ENCODE measurements at places on chromosomes 1 and 21.
A peak's percentile ranks its signal among the peaks of the same experiment; 100 is the strongest.

DNA sequence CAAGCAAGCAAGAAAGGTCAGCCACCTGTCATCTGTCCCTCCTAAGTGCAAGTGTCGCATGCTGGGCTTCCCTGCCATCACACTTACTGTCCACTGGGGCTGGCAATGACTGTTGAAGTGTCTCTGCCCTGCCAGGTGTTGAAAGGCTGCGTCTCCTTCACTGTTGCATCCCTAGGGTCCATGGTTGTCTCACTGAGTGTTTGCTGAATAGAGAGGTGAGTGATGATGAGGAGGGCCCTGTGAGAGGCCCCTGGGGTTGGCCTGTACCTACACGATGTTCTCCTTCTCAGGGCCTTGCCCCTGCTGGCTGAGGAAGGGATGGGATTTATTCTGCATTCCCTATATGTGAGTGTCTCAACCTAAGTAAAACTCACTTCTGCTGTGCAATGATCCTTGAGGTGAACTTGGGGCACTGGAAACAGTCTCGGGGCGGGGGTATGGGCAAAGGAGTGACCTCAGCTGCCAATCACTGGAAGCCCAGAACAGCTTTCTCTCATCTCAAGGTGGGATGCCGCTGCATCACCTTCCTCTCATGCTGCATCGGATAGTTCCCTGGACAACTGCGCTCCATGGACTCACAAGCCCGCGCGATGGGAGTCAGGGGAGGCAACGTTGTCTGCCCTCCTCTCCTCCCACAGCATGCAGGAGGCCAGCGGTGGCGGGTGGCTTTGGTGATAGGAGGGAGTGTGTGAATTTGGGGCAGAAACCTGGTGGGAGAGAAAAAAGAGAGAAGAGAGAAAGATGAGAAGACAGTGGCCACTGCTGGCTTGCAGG lies 35.8 kb upstream of the SOX13 start:
- no peak for DNase-seq

GRCh38 chr1:10059342-10059718 lies 26.6 kb downstream of the UBE4B start:
- no peak for DNase-seq

DNA sequence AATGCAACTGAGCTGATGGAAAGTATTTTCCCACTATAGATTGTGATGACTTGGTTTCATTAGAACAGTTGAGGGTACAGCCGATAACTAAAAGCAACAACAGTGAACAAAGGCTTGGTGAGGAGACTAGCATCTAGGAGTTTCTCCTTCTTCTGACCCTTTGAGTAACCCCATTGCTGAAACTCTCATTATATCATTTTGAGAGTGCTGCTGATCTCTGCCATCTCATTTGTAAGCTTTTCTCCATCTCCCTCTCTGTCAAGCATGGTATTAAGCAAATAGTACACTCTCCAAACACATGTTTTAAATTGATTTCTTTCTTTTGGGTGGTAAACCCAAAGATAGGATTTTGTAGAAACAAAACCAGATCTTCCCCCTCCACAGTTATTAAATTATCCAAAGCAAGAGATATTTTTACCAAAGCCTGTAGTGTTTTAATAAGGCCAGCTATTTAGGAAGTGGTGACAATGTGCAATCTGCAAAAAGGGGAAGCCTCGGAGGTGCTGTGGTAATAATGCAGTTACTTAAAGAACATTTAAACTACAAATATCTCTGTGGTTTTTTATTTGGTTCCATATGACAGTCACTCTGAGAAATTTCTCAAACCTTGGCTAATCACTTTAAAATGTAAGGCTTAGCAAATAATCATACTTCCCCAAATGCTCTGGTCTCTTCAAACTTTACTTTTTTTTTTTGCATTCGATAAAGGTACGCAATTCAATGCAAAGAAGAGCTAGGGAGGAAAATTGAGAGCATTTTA lies 287.5 kb downstream of the HLX start:
- DNase-seq = no peak

DNA sequence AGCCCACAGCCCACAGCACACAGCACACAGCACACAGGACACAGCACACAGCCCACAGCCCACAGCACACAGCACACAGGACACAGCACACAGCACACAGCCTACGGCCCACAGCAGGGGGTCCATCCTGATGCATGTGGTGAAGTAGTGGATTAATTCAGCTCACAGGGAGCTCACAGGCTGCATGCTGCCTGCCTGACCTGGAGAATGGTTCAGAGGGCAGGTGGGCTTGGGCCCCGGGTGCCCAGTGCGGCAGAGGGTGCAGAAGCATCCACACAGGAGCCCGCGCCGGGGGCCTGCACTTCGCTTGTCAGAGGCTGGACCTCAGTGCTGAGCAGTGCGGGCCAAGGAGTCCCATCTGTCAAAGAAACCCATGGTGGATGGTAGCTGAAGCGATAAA lies 21.1 kb upstream of the AJAP1 start:
- DNase-seq = no peak

- no peak for DNase-seq
Observed at GRCh38 chr1:89739013-89739843, 81.6 kb upstream of the LRRC8D start.

GRCh38 chr1:211337430-211338223 lies 11.0 kb downstream of the TRAF5 start:
- DNase-seq = no peak

DNA sequence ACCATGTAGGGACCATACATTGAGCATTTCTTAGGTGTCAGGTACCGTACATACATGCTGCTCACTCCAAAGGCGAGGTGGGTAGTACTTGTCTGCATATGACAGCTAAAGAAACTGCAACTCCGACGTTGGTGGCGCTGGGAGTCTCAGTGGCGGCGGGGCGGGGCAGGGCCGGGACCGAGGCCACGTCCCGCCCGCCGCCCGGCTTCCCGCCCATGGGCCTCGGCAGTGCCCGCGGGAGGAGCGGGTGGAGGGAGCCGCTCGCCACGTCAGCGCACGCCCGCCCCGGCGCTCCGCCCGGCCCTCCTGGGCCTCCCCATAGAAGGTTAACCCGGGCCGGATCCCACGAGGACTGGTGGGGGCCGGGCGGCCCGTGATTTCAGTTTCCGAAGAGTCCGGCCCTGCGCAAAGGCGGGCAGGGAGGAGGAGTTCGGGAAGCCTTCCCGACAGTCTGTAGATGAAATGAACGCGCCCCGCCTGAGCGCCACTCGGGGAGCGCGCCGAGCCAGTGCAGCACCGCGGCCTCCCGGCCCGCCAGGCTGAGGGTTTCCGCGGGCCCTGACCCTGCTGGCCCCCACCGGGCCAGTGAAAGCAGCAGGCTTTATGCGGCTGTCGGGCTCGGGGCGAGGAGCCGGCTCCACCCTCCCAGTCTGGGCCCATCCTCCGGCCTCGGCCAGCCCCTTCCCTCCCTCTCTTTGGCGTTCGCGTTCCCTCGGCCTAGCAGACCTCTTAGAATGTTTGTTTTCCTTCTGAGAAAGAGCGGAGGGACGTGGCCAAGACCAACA lies 119.9 kb upstream of the JUN start:
- peak; percentile 29 for DNase-seq

DNA sequence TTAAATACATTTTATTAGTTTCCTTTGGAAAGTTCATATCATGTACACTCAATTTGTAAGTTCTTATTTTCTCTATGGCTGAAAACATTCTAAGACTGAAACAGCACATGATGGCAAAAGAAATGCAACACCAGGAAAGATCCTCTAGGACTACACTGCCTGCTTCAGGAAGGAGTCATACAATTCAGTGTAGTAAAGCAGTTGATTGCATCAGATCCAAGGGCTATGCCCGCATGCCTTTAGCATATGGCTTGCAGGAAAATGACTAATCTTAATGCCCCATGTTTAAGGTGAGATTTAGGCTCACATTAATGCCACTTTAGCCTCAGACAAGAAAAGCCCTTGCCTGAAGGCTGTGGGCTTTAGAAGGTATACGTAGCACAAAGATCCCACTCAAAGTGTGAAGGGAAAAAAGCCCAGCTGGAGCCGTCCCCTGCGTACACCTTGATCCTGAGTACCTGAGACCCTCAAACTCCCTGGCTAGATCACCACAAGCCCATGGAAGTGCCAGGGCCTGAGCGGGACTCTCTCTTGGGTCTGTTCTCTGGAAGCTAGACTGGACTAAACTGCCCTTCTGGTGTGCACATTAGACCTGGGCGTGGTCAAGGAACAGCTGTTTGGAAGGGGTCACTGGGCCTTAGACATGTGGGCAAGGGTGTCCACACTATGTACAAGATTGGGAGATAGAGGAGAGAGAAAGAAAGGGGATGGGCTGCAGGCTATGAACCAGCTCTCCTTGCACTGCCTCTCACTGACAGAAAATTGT lies 52.9 kb downstream of the ESRRG start:
- DNase-seq = no peak

DNA sequence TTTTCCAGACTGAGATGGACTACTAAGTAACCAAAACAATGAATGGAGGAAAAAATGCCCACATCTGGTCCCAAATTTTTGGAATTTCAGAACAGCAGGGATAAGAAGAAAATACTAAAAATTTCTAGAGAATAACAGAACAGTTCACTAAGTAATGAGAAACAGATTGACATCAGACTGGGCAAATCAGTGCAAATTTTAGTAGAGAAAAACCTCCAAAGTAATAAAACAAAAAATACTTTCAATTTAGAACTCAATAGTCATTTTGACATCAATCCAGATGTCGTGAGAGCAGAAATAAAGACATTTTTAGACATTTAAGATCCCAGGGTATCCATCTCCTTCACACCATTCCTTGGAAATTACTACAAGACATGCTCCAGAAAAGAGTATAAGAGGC lies 39.3 kb downstream of the CRP start:
- no peak for DNase-seq

DNA sequence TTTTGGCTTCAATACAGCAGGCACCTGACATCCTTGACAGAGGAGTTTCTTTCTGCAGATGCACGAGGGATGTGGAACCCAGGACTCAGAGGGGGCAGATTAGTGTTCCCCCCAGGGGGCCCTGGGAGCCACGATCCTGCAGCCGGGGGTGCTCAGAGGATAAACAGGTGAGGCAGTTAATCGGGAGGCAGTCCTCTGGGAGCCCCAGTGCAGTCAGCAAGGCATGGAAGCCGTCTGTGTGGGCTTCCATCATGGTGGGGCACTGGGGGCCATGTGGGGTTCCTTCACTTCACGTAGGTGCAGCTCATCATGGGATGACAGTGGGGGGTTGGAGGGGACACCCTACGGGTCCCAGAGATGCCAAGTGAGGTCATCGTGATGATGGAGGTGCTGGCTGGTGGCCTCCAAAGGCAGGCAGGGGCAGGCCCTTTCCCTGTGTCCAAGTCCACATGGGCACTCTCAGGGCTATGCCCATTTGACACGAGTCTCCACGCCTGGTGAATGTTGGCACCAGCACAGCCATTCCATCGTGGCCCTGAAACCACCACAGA lies 59.3 kb upstream of the ABCG1 start:
- no peak for DNase-seq

DNA sequence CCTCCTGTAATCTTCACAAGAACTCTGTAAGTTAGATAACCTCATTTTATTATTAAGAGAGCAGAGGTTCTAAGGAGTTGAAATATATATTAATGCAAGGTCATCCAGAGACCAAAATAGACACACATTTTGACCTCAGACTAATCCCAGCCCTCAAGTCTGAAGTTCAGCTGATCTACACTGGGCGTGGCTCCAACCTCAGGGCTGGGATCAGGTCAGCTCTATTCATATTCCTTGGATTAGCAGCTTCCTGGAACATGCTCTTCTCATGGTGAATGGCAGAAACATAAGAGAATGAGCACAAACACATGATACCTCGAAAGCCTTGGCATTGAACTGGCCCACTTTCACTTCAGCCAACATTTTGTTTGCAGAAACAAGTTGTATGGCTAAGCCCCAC lies 200.8 kb upstream of the ST6GALNAC5 start:
- no peak for DNase-seq

DNA sequence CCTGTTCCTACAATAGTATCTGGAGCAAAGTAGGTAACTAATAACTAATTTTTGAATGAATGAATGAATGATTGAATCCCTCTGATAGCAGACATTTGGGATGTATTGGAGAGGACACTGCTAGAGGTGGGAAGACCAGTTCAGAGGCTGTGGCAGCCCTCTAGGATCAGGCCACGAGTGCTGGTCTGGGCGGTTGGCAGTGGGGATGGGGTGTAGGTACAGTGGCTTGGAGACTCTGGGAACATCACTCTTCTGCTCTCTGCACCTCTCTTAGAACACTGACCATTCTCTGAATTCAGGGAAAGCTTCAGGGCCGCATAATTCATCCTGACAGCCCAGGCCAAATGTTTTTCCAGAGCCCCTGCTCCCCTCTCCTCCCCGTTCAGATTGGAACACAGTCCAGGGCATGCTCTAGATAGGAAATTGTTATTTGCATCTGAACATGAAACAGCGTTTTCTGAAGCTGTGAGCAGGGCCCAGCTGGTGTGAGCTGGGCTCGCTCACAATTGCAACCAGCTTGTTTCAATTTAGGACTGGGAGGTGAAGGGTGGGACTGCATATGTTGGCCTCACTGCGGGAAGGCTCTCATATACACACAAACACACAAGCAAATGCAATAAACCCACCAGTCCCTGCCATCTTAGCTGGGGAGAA lies 253.1 kb upstream of the USP24 start:
- DNase-seq = no peak

- DNase-seq = no peak
Observed at GRCh38 chr1:232634096-232634495, 4.2 kb upstream of the SIPA1L2 start.
